ENCODE measurements at places on chromosomes 7 and 10.

DNA sequence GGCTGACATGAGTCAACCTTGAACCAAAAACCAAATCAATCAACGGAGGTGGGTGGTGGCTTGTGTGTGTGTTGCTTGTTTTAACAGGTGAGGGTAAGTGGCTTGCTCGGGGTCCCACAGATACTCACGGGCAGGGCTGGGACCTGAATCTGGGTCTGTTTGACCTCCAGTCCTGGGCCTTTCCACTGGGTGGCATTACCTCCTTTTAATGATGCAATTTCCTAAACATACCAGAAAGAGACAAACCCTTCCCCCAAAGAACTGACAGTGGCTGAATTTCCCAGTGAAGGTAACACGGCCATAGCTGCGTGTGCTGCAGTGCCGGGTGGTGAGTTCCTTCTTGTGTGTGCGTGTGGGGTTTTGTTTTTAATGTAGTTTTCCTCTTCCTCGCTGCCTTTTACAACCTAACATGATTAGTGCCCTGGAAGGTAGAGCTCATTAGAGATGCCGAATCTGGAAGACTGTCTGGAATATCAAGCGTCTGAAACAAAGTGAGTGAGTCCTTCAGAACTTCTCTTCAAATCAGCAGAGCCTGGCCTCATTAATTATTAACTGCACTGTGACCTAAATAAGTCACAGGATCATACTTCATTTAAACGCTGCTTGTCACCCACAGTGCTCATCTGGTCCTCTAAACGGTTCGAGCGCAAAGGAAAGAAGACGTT lies 166.1 kb upstream of the TCERG1L start:
- DNase-seq: no peak

GRCh38 chr7:105892387-105892786 lies 16.0 kb upstream of the ATXN7L1 start:
- DNase-seq: no peak

GRCh38 chr7:1670894-1671593 lies 967 bp downstream of the ELFN1 start:
- DNase-seq: no peak

- DNase-seq: no peak
These were observed 134.5 kb downstream of the PPP1R3A start for GRCh38 chr7:113784316-113784715.

DNA sequence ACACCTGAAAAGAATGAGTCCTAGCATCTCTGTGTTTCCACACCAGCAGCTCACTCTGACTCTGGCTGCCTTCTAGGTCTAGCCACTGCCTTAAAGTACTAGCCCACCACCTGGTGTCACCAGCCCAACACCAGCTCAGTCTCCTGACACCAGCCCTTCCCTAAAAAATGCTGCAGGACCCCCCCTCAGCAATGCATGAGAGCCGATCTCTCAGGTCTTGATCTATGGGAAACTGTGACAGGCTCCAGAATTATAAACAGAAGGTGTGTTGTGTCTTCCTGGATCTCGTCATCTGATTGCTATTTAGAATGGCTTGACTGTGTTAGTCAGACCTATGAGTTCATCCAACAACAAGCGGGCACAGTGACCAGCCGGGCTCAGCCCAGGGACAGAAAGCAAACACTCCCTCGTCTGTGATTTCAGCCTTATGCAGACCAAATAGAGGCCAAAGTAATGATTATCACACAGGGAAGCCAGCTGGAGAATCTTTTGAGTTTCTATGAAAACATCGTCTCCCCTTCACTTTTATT lies 66.6 kb downstream of the CUBN start:
- DNase-seq: peak; percentile 94

DNA sequence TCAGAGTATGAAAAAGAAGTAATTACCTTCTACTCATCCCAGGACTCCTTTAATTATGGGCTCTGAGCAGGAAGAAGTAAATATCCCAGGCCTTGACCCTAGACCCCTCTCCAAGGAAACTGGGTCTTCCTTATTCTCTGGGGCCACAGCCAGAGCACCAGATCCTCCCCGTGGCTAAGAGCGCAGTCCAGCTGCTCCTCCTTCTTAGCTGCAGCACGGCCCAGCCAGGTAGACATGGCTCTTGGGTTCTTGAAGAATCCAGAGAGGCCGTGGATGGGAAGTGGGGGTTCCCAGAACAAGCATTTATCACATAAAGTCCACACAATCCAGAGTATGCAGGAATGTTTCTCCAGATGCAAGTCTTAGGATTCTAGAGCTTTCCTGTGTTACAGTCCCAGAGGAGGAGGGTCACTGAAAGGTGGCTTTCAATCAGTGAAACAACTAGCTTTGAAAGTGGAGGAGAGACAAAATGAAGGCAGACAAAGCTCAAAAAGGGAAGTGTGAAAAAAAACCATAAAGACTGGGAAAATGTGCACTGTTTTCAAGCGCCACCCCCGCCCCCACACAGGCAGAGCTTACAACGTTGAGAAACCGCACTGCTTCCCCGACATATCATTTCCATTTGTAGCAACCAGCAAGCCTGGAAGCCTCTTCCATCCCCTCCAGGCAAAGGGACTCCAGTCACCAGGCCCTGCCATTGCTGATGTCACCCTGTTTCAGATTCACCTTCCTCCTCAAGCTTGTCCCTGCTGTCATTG lies 396.5 kb upstream of the MKI67 start:
- no peak for DNase-seq

DNA sequence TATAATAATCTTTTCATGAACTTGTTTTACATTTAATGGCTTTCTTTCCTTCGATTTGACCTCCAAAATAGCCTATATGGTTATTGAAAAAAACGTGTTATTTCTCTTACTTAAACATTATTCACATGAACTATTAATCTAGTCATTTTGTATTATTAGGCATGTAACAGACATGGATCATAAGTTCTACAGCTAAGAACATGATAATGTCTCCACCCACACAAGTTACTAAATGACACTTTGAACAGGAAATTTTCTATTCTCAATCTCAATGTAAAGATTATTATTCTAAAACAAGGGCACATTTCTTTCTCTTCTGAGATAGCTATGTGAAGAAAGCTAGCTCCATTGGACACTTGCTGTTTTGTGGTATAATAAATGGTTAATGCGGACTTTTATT lies 10.0 kb downstream of the LAMB4 start:
- DNase-seq: no peak

GRCh38 chr10:72756674-72757385 lies 64.9 kb downstream of the MCU start:
- no peak for DNase-seq

DNA sequence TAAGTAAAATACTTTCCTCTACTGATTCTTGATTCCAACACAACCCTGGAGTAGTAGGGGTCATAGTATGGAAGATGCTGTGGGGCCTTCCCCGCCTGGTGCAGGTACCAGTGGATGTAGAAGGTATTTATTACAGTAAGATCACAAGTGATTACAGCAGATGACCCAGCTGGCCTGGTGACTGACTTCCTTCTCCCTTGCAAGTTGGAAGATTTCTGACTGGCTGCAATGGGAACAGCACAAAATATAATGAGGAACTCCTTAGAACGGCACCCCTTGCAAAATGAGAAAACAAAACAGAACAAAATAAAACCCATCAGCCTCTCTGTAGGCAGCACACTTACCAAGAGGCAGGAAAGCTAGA lies 61.7 kb upstream of the TARP start:
- DNase-seq: no peak

GRCh38 chr7:83347945-83348444 lies 185.3 kb upstream of the PCLO start:
- peak; percentile 42 for DNase-seq

GRCh38 chr10:64036321-64036930 lies 515.2 kb downstream of the REEP3 start:
- no peak for DNase-seq

DNA sequence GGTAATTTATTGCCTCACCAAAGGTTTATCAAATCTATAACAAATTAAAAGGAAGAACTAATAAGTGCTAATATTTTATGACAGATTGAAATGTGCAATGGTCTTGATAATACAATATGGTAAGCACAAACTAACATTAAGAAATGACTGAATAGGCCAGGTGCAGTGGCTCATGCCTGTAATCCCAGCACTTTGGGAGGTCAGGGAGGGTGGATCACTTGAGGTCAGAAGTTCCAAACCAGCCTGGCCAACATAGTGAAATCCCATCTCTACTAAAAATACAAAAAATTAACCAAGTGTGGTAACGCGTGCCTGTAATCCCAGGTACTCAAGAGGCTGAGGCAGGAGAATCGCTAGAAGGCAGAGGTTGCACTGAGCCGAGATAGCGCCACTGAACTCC lies 3.5 kb downstream of the MTPAP start:
- no peak for DNase-seq

- DNase-seq: no peak
These were observed 17.8 kb upstream of the CH25H start for GRCh38 chr10:89224739-89225443.

- no peak for DNase-seq
These were observed 86.5 kb downstream of the DNAJB6 start for GRCh38 chr7:157423348-157423747.

DNA sequence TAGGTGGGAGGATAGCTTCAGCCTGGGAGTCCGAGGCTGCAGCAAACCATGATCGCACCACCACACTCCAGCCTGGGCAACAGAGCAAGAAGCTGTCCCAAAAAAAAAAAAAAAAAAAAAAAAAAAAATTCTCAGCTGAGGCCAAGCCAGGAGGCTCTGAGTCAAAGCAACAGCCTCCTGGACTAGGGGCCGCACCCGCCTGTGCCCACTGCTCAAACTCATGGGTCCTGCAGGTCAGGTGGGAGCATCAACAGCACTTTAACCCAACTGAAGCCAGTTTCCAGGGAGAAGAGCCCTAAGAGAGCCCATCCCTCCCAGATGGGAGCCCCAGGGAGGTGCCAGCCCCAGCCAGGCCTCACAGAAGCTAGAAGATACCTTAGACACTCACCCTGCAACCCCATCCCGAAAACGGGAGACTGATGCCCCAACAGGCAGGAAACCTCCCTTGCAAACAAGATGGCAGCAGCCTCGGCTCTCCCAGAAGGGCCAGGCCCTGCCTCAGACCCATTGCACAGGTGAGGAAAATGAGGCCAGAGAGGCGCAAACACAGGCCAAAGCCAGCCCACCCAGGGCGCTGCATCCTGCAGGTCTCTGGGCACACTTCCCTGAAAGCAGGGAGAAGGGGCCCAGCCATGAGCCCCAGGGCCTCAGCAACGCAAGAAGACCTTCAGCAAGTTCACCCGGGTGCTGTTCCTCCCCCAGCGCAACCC lies 11.0 kb downstream of the PDGFA start:
- no peak for DNase-seq

GRCh38 chr7:37150180-37150579 lies 298.5 kb downstream of the ELMO1 start:
- DNase-seq: no peak

DNA sequence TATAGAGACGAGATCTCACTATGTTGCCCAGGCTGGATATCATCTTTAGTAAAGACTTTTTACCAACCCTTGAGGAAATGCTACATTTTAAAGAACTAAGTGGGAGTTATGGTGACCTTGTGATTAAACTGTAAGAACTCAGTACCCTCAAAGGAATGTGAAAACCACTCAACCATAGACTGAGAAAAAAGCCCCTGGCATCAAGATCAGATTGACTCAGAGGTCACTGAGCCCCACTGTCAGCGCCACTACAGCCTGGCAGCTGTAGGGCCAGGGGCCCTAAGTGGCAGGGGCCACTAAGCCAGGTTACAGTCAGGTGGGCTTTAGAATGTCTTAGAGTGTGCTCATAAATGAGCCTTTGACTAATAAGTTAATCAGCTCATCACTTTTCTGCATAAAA lies 55.9 kb downstream of the APBB1IP start:
- no peak for DNase-seq

GRCh38 chr7:131338173-131338572 lies 10.5 kb downstream of the MKLN1 start:
- DNase-seq: no peak

DNA sequence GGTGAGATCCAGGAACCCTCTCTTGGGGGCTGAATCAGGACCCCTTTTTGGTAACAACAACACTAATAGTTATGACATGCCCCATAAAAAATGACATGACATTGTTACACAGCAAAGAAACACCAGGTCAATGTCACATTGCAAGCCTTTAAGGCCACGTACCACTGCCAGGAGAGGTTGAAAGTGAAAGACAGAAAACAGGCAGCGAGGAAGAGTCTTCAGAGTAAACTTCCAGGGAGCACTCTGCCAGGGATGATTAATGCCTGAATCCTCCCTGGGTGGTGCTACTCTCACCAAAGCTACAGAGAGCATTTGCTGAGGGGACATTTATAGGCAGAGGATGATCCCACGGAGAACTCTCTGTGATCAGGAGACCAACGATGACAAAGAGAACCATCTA lies 551.6 kb downstream of the CALN1 start:
- no peak for DNase-seq

DNA sequence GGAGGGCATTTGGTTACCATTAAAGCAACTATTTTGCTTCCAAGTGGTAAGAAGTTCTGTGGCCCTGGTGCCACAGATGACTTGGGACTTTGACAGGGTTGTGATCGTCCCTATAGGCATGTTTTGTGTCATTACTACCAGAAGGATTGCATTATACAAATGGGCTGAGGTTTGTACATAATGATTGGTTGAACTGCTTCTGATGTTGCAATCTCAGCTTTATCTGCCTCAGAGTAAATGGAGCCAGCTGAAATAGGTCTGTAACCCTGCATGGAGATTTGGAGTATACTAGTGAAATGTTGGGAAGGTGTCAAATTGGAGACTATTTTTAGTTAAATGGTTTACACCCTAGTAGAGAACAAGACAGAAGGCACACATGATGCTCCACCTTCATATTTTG lies 46.1 kb upstream of the SEPTIN7 start:
- DNase-seq: no peak

DNA sequence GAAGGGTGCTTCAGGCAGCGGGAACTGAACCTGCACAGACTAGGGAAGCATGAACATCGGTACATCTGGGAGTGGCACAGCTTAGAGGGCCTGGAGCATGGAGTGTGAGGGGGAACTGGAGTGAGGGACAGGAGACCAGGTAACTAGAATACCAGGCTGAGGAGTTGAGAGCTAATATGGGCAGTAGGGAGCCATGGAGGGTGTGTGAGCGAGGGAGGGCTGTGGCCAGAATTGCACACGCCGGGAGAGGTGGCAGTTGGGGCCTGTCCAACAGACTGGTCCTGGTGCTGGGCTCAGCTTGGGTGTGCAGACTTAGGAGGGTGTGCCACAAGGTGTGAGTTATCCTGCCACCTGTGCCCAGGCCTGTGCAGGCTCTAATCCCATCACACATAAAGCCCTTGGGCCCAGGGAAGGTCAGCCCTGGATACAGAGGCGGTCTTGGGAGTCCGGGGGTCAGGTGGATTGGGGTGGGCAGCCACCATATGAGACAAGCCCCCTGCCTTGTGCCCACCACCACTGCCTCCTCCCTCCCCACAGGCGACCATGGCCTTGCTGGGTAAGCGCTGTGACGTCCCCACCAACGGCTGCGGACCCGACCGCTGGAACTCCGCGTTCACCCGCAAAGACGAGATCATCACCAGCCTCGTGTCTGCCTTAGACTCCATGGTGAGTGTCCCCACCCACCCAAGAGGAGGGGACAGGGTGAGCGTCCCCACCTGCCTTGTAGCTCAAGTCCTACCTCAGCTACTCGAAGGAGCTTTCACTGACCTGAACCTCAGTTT lies 54.0 kb downstream of the GTF2IRD1 start:
- no peak for DNase-seq

GRCh38 chr10:101774589-101775272 lies 1.2 kb downstream of the FGF8 start:
- no peak for DNase-seq

- DNase-seq: peak; percentile 27
These were observed 704.9 kb upstream of the LRRN3 start for GRCh38 chr7:110386006-110386405.
